Astrocyte (in vitro differentiated cells and primary cell): ENCODE measurements at places on chromosomes 7 and 10. TPM values are rescaled to one million over a fixed set of nuclear protein-coding genes. Genes with fewer than 3 reads are reported as not detected.

GRCh38 chr10:3755440-3756359 is 29.3 kb downstream of the KLF6 start:
- H3K4me1 ChIP-seq: peaks cover 13% of the 10 kb centered on the region
- no peaks in the 10 kb centered on the region for H3K27me3 ChIP-seq
- no peaks in the 10 kb centered on the region for H3K36me3 ChIP-seq
- peak; percentile 77 for DNase-seq

DNA sequence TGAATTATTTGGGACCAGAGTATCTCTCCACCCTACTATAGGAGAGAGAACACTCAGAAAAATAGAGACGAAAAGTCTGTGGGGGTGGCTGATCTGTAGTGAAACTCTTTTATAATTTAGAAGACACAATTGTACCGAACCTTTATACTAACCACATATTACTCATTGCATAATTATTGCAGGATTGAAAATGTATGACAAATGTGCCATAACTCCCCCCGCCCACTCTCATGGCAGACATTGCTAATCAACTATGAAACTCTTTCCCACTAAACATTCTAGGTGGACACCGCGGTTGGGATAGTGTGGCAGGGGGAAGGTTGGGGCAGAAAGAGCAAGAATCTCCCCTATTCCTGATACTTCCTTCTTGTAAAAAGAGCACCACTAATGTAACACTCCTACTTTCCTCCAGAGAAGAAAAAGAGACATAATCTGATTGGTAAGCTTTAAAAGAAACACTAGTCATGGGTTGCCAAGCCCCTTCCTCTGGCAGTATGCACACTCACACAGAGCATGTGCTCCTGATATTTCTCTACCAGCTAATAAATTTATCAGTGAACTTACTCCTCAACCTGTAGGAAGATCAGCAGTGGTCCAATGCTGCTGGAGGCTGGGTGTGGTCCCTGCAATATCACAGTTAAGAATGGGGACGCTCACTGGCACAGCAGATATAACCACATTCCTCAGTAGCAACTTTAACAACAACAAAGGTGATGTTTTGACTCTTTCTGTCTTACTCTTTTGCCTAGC is 18.7 kb upstream of the ARID5B start:
- no peaks in the 10 kb centered on the region for H3K36me3 ChIP-seq
- H3K4me3 ChIP-seq: no peak overlapping the region
- peak; percentile 82 for DNase-seq
- H3K4me1 ChIP-seq: peaks cover 4% of the 10 kb centered on the region

DNA sequence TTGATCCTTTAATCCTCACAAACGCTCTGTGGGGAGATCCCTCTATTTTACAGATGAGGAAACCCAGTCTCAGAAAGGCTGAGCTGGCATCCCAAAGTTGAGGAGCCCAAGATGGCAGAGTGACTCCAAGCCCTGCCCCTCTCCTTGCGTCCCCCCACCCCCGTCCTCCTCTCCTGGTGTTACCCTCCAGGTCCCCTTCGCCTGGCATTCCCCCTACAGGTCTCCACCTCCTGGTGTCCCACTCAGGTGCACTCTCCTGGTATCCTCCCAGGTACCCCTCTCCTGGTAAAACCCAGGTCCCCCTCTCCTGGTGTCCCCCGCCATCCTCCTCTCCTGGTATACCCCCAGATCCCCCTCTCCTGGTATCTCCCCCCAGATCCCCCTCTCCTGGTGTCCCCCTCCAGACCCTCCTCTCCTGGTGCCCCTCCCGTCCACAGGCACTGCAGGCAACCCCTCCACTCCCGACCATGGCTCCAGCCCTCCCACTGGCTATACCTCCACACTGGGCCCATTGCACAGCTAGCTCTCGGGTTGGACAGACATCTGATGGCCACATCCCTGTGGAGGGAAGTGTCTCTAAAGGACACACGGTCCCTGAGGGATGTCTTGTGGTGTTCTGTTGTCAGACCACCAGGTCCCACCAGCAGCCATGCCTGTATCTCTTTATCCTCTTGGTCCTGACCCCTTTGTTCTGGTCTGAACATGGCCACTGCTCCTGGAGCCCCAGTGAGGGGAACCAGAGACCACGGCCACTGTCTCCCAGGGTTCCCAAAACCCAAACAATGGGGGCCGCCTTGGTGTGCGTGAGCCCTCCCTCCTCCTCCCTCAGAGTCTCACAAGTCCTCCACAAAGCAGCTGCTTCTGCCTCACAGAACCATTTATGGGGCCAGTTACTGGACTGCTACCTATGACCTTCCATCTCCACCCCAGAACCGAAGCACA is 37.2 kb downstream of the CALML3 start:
- no peaks in the 10 kb centered on the region for H3K36me3 ChIP-seq
- no peak overlapping the region for H3K4me3 ChIP-seq
- no peak for DNase-seq
- H3K27me3 ChIP-seq: no peaks in the 10 kb centered on the region
- H3K4me1 ChIP-seq: peaks cover 59% of the 10 kb centered on the region
- H3K27ac ChIP-seq: no peak overlapping the region

LRRC61 gene
- total RNA-seq: 0.24 and 0.45 TPM in 2 replicates

PKD2L1 gene
- not detected in 2 replicates for total RNA-seq

- DNase-seq: peak; percentile 44
- peak within 1 kb of the TSS; percentile 33 for H3K4me3 ChIP-seq
- peaks cover 15% of the 10 kb centered on the region for H3K27me3 ChIP-seq
- H3K27ac ChIP-seq: no peak within 1 kb of the TSS
- no peaks in the 10 kb centered on the region for H3K4me1 ChIP-seq
Measured at GRCh38 chr7:88306590-88307048, at the start of gene STEAP4. TSS of gene STEAP4 (minus strand) at chr7:88306894. CDS start at chr7:88284269, 22,625 bp downstream.

DNA sequence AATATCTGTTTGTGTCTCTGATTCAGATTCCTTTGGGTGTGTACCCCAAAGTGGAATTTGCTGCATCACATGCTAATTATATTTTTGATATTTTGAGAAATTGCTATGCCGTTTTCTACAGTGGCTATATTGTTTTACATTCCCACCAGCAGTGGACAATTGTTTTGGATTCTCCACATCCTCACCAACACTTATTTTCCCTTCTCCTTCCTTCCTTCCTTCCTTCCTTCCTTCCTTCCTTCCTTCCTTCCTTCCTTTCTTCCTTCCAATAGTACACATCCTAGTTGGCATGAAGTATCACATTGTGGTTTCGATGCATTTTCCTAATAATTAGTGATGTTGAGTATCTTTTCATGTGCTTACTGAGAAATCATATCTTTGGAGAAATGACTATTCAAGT is 535.5 kb downstream of the SH2D4B start:
- H3K27ac ChIP-seq: no peak overlapping the region
- H3K27me3 ChIP-seq: no peaks in the 10 kb centered on the region
- no peaks in the 10 kb centered on the region for H3K4me1 ChIP-seq
- H3K36me3 ChIP-seq: no peaks in the 10 kb centered on the region
- DNase-seq: no peak

- no peaks in the 10 kb centered on the region for H3K27me3 ChIP-seq
- no peak overlapping the region for H3K27ac ChIP-seq
- H3K4me3 ChIP-seq: no peak overlapping the region
- H3K36me3 ChIP-seq: no peaks in the 10 kb centered on the region
- no peak for DNase-seq
Measured at GRCh38 chr10:128701837-128702236, 575.6 kb upstream of the MKI67 start.

GRCh38 chr10:100808876-100809275 is 63.5 kb downstream of the PAX2 start:
- DNase-seq: no peak
- H3K4me1 ChIP-seq: no peaks in the 10 kb centered on the region
- no peak overlapping the region for H3K27ac ChIP-seq
- H3K4me3 ChIP-seq: no peak overlapping the region

BICC1 gene
- total RNA-seq: 23.0 and 37.5 TPM in 2 replicates

DNA sequence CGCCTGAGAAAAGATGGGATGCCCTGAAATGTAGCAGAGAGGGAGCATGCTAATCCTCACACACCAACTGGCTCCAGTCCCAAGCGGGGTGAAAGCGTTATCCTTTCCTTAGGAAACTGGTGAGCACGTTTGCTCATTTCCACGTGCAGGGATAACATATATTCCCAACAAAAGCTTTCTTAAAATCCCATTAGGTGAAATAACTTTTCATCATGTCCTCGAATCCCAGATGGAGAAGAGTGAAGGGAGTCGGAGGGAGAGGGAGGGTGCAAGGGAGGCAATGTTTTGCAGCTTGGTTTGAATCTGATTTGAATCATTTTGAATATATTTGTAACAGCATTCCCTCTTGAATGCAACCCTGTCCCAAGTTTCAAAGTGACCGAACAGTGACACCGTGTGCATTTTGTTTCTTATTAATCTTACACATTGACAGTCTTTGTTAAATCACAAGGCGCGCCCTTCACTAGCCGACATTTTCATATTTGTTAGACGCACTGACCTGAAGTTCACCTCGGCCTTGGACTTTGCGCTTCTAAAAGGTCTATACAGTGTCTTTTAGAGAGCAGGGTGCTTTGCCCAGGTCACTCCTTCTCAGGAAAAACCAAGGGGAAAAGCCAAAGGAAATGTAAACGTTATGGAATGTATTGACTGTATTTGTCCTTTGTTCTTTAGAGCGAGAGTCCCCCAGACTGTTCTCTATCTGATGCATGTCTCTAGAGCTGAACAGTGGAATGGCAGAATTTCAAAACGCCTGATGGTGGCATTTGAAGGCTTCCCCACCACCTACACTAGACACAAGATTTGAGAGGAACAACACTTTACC is 3.1 kb upstream of the HOXA4 start:
- H3K4me1 ChIP-seq: peaks cover 6% of the 10 kb centered on the region
- no peaks in the 10 kb centered on the region for H3K36me3 ChIP-seq

DNA sequence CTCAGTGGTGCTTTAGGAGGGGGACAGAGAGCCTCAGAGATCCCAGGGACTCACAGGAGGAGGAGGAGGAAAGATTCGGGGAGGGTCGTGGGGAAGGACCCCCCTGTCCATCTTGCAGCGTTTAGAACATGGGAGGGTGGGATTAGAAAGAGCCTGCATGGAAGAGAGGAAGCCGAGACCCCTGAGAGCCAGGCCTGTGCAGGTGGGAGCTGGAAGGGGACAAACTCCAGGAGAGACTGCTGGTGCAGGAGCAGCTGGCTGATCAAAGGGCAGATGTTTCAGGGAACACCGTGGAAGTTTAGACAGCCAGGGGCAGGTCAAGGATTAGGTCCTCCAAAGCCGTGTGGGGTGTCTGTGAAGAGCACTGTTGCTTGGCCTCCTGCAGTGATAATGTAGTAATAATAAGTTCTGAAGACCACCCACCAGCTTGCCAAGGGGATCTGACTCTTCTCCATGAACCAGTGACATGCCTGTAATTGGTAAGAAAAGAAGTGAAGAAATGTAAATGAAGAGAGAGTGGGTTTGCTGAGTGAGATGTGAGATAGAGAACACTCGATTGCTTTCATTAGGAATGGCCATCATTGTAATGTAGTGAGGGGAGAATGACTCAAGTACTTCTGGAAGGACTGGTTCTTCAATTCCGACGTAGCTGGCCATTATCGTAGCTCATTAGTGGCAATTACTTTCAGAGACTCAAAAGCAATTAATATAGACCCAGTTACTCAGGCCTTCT is 425.6 kb downstream of the PAXIP1 start:
- peak; percentile 1 for DNase-seq
- H3K4me1 ChIP-seq: no peaks in the 10 kb centered on the region
- H3K4me3 ChIP-seq: no peak overlapping the region
- no peaks in the 10 kb centered on the region for H3K36me3 ChIP-seq
- H3K27me3 ChIP-seq: no peaks in the 10 kb centered on the region

GRCh38 chr10:110912374-110912773 is 6.6 kb downstream of the BBIP1 start:
- peak; percentile 70 for DNase-seq
- H3K4me1 ChIP-seq: peaks cover 23% of the 10 kb centered on the region
- peak overlapping the region; percentile 45 for H3K27ac ChIP-seq
- no peaks in the 10 kb centered on the region for H3K27me3 ChIP-seq
- no peak overlapping the region for H3K4me3 ChIP-seq

DNA sequence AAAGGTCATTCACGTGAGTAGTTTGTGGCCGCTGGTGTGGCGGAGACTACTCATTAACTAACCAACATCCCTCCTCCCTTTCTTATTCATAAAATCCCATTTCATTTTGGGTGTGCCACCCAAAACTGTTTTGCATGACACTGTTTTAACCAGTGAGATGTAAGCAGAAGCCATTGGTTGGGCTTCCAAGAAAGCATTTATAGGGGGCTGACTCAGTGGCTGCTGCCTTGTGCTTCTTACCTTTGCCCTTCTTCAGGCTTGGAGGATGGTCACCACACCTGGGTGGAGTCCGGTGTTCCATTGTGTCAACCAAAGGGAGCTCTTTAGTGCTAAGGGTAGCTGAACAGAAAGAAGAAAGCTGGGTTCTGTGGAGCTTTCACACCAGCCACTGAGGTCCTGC is 37.2 kb upstream of the EPC1 start:
- no peaks in the 10 kb centered on the region for H3K36me3 ChIP-seq
- no peaks in the 10 kb centered on the region for H3K27me3 ChIP-seq
- no peak overlapping the region for H3K4me3 ChIP-seq
- peaks cover 9% of the 10 kb centered on the region for H3K4me1 ChIP-seq

RSBN1L gene
- total RNA-seq: 11.4 and 12.6 TPM in 2 replicates
